ENCODE measurements at places on chromosomes 1 and 21.

- no peak for DNase-seq
These were observed 5.8 kb downstream of the MYCL start for GRCh38 chr1:39895731-39896480.

- no peak for DNase-seq
These were observed 80.2 kb downstream of the ADSS2 start for GRCh38 chr1:244371242-244372141.

- DNase-seq, result no peak
These were observed 169.3 kb upstream of the NFIA start for GRCh38 chr1:60913039-60913438.

DNA sequence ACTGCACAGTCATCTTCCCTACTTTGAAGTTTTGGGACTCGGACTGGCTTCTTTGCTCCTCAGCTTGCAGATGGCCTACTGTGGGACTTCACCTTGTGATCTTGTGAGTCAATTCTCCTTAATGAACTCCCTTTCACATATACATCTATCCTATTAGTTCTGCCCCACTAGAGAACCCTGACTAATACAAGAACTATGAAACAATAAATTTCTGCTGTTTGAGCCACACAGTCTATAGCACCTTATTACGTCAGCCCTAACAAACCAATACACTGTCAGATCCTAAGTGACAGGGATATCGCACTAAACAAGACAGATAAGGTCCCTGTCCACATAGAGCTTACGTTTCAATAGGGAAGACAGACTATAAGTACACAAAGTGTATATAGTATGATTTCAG is 120.1 kb downstream of the PLPP3 start:
- no peak for DNase-seq

DNA sequence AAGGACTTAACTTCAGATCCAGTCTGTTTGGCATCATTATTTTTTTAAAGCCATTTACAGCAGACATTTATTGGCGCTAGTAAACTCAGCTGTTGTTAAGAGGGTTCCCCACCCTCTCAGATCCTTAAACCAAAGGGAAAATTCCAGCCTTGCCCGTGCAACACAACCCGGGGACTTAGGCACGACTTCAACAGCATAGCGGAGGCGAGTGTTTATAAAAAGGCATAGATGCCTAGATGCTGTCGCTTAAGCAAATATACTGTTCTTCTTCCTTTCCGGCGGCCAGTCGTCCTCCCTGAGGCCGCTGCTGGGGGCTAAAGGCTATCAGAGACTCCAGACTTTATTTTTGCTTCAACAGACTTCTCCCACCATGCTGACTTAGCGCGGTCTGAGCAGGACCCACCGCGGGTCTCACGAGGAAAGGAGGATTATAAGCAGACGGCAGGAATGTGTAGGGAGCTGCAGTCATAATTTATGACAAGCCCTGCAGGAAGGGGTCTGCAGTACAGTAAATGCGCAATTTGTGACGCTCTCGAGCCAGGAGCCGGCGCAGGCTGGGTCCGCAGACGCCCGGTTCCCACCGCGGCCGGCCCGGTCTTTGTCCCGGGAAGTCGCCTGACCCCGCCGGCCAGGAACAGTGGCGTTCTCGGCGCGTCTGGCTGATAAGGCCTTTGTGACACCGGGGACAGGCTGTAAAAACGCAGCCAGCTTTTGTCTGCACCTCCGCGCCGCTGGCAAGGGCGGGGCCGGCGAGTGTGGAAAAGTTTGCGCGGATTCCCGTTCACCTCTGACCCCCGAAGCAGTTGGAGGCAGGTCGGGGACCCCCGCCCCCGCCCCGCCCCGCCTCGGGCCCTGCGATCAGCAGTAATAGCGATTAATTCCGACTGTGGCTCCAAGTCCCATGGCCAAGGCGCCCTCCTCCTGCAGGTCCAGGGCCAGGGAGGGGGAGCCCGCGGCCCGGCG is 61.2 kb upstream of the ARHGEF16 start:
- DNase-seq, result no peak
